Activated naive CD4-positive, alpha-beta T cell (primary cell): ENCODE measurements at places on chromosomes 5 and 9.
A peak's percentile ranks its signal among the peaks of the same experiment; 100 is the strongest.

DNA sequence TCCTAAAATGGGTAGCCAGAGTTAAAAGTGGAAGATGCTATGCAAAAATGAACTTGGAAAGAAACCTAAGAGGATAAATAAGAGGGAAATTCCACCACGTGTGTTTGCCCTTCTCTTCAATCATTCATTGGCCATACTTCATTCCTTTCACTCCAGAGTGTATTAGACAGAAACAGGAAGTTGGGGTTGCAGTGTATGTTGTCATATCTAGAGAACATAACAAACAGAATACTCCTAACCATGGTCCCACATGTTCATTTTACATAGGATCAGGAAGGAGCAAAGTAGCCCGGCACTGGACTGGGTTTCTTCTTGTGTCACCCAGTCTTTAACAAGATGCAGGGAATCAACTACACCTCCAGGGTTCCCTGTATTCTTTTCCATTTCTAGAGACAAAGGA, 7.6 kb upstream of the GPBP1 start:
- DNase-seq = no peak

DNA sequence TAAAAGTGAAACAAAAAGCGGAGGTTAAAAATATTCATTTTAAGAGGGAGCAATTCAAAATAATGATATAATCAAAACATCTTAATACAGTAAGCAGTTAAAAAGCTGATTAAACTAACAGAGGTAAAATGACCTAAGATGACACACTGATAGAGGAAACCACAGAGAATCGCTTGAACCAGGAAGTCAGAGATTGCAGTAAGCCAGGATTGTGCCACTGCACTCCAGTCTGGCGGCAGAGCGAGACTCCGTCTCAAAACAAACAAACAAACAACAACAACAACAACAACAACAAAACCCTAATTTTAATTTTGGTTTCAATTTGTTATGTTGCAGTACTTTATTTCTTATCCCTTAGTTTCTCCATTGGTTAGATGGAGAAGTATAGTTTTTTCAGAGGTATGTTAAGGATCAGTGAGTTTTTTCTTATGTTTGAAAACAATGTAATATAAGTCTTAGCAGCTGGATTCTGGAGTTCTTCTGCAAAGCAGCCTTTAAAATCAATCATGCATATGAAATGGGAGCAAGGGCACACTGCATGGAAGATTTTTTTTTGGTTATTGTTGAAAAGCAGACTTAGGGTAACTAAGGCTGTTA, 58.5 kb downstream of the MLANA start:
- no peak for DNase-seq

DNA sequence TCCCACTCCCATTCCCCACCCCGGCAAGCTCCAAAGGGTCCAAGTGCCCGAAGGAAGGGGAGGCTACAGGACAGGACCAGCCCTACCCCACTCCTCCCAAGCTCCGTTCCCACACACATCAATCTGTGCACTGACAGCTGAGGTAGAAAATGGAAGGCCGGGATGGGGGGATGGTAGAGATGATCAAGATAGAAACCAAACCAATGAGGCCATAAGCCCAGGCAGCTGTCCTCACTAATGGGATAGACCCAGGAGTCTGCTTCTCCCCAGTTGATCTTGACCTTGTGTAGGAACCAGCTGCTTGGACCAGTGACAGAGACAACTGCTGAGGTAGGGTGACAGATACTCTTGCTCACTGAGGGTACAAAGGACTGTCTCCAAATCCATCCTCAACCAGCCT, 38.6 kb downstream of the B4GALT1 start:
- DNase-seq = no peak

DNA sequence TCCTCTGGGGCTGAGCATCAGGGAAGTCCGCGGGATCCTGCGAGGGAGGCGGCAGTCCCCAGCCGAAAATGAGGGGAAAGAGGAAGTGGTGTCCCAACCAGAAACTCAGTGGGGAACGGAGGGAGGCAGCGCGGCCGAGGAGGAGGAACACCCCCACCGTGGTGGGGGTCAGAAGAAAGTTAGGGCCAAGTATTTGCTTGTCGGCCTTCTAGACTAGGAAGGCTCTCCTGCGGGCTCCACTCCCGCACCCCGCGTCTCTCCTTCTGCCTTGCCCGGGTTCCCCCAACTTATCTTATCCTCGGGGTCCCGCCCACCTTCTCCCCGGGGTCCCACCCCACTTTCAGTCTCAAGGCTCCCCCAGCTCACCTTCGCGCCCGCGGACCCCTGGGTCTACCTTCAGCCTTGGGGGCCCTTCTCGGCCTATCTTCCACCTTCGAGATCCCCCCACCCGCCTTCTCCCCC, 557 bp upstream of the PHF2 start:
- DNase-seq = no peak

- DNase-seq = no peak
These were observed 59.2 kb downstream of the CRB2 start for GRCh38 chr9:123414936-123415930.

GRCh38 chr5:148768806-148769415, 57.5 kb upstream of the ADRB2 start:
- no peak for DNase-seq

- no peak for DNase-seq
These were observed 63.1 kb downstream of the TMOD1 start for GRCh38 chr9:97564291-97565175.

DNA sequence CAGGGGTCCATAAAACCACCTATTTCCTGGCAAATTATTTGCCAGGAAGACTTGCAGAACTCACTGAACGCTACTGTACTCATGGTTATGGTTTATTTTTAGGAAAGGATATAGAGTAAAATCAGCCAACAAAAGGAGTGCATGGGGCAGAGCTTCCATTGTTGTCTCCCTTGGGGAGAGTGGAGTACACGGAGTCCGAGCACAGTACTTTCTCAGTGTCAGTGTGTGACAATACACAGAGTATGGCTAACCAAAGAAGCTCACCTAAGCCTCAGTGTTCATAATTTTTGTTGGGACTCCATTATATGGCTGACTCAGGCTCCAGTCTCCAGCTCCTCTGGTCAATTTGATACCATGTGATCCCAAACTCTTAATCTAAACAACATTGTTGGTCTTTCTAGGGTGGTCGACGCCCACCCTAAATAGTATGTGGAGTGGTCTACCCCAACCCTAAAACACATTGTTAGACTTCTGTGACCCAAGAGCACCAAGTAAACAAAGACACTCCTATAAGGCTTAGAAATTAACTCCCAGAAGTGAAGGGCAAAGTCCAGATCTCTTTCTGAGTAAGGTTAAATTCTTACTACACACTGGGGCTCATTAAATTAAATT, 74.9 kb downstream of the SLC44A1 start:
- no peak for DNase-seq

- DNase-seq = no peak
These were observed 26.1 kb downstream of the SMIM32 start for GRCh38 chr5:136166909-136167308.

DNA sequence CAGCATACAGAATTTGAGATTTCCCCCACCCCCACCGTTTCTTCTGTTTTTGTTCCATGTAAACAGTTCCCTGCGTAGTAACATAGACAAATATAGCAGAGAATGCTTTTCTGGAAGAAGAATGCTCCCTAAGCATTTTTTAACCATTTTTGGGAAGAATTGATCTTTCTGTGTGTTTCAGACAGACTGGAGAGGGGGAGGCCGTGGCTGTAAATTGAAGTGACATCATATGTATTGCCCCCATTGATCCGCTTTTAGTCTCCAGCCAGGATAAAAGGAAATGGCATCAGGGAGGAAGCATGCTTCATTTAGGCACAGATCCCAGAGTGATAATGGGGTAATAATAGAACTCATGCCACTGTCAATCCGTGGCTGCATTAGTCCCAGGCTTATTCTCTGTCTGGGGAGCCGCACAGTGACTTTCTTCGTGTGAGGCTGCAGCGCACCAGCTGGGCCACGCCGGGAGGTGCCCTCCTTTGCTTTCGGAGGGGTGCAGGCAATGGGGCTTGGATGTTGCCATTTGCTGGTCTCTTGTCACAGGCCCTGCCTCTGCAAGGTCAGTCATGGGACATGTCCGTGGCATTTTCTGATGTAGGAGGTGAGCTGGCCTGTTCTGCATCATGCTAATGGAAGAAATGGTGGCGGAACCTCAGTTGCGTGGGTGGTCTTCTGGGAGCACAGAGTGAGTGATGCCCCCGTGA, 261.5 kb downstream of the FANCC start:
- no peak for DNase-seq

DNA sequence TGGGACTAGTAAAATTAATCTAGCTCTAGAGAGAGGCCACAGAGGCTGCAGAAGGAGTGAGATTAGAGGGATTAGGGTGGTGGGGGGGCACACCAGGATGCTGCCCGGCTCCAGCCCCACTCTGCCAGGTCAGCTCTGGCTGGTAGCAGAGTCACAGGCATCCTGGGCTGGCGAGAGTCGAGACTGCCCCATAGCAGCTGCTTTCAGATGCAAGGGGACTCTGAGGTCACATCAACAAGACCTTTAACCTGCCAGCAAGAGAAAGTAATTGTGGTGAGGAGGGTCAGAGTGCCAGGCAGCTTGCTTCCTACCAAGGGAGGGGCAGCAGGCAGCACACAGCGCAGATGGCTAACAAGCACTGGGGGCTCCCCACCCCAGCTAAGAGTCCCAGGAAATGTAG, 7.5 kb downstream of the EPB41L4B start:
- no peak for DNase-seq

GRCh38 chr9:128902351-128903078, 18.3 kb upstream of the PHYHD1 start:
- DNase-seq = peak; percentile 40

DNA sequence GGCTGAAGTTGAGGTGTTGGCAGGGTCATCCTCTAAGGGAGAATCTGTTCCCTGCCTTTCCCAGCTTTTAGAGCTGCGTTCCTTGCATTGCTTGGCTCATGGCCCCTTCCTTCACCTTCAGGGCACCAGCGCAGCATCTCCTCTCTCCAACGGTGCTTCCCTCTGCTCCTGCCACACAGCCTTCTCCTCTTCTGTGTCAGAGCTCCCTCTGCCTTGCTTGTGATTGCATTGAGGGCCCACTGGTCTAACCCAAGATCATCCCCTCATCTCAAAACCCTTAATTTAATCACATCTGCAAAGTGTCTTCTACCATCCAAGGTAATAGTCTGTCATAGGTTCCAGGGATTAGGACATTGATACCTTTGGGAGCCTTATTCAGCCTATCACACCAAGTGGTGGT, 205.7 kb upstream of the TBCA start:
- DNase-seq = no peak

DNA sequence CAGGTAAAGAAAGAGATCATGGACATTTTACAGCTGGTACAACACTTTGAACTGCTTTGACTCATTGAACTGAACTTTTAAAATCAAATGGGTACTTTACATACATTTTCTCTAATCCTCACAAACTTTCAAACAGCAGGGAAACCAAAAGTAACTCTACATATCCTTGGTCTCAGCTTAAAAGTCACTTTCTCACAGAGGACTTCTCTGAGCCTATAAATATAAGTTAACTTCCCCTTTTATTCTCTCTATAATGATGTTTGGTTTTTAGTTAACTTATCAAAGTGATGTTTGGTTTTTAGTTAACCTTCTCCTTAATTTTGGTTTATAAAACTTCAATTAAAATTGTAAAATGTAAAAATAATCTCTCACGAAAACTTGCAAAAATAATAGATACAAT, 209.8 kb downstream of the MCTP1 start:
- DNase-seq = no peak

DNA sequence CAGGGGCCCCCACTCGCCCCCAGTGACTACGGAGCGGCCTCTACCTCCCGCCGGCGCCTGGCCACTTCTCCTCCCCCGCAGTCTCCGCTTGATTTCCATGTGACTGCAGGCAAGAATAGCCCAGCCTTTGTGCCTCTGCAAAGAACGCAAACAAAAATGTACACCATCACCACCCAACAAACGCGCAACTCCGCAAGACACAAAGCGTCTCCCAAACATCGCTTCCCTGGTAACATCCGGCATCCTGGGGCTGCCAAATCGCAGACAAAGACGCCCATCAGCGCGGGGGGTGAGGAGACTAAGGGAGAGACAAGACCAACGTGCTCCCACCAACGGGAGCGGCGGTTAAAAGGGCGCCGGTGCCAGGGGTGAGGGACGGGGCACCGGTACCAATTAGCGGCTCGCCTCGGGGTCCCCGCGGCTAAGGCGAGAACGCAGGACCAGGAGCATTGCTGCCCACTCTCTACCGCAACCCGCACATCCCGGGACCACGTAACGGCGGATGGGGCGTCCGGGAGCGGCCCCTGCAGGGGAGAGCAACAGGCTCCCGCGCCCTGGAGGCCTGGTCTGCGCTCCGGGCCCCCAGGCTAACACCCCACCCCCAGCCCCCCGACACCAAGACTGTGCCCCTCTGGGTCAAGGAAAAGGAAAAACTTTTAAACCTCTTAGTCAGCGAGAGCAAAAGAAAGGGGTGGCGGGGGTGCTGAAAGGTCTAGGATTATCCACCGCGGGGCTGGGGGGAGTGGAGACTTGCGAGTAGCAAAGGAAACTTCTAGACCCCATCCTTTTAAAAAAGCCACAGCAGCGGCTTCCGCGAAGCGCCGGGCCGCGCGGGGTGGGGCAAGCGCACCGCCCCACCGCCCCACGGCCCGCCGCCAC, 885 bp downstream of the MPDZ start:
- DNase-seq = no peak

GRCh38 chr9:135614821-135615665, 24.3 kb downstream of the GLT6D1 start:
- DNase-seq = no peak

- no peak for DNase-seq
These were observed 109.9 kb upstream of the SLC1A3 start for GRCh38 chr5:36496471-36496870.

DNA sequence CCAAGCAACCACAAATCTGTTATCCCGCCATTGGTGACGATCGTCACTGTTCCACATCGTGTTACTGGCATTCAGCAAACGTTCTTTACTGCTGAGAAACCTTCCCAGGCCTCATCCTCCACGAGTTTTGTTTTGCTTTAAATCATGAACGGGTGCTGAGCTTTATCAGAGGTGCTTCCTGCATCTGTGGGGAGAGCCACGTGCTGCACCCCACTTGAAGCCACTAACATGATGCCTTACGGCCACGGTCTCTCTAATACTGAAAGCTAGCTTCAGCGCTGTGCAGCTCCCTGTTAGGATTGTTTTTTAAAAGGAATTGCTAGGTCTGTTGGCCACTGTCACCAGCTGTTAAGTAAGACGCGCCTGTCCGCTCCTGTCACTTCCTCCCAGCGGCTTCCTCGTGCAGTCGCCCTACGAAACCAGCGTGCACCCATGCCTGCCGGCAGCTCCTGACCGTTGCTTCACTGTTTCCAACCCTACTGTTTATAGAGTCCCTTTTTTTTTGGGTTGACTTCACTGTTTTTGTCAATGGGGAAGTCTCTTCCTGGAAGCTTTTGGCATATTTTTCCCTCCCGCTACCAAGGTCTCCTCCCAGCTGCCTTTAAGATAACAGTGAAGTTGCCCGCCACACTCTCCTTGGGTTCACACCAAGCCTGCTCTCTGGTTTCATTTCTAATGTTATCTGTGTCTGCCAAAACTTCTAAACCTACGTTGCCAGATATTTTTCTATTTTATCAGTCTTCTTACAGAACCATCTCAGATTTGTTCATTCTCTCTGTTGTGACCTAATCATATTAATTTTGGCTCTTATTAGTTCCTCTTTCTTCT, 20.3 kb downstream of the LPCAT1 start:
- DNase-seq = no peak
